GM12878 (cell line): ENCODE measurements at places on chromosomes 16 and 17.

- DNase-seq, result no peak
Measured at GRCh38 chr16:56614549-56614991, 6.2 kb downstream of the MT2A start.

- DNase-seq, result peak; percentile 91
Measured at GRCh38 chr17:43367737-43368242, 31.0 kb upstream of the ARL4D start.

- DNase-seq, result no peak
Measured at GRCh38 chr16:83933885-83934683, 19.0 kb upstream of the OSGIN1 start.

DNA sequence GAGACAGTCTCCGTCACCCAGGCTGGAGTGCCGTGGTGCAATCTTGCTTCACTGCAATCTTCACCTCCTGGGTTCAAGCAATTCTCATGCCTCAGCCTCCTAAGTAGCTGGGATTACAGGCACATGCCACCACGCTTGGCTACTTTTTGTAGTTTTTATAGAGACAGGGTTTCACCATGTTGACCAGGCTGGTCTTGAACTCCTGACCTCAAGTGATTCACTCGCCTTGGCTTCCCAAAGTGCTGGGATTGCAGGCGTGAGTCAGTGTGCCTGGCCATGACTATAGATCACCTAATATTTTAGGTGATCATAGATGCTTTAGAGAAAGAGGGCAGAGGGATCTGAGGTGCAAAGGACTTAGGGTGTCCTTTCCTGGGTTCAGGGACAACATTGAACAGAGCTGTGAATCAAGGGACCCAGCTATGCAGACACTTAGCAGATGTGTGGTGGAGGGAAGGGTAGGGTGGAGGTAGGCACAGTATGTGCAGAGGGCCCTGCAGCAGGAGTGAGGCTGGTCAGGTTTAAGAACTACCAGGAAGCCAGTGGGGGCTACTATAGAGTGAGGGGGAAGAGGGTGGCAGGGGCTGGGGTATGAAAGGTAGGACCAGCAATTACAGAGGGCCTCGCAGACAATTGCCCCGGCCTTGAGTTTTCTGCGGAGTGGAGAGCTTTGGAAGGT, 116.5 kb downstream of the CMIP start:
- DNase-seq, result no peak

GRCh38 chr17:77329741-77330531, 189.2 kb downstream of the SEC14L1 start:
- DNase-seq, result no peak

DNA sequence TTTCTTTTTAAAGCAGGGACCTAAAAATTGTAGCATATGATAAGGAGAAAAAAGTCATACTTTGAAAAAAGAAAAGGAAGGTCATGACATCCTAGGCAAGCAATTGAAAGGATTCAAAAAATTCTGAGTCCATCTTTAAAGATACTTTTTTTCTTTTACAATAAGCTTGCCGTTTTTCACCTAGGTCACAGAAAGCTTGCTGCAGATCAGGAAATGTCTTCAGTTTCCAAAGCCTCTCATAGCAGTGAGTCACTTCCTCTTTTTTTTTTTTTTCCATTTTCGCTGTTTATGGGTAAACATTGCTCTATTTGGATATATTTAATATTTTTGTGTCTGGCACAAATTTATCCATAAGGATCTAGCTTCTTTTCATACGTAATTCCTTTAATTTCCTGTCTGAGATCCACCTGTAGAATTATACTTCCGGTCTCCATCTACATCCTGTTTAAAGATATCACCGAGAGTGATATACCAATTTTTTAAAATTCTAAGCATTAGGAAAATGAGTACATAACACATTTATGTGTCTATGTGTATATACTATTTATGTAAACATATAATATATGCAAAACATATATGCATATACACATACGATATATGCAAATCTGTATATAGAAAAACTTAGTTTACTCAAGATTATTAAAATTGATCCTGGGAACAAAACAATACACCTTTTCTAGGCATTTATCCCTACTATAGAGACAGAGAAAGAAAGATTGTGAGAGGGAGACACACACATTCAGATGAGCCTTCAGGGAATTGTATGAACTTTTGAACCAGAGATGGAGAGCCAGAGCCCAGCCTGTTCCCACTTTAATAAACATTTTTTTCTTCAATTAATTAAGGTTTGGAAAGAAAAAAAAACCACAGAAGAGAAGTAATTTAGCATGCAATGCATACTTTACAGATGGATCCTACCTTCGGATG, 134.4 kb downstream of the SKAP1 start:
- peak; percentile 47 for DNase-seq

- DNase-seq, result no peak
Measured at GRCh38 chr17:59409336-59410048, 78.0 kb downstream of the YPEL2 start.

- DNase-seq, result no peak
Measured at GRCh38 chr17:80813318-80813717, 178.3 kb upstream of the CHMP6 start.

- DNase-seq, result no peak
Measured at GRCh38 chr16:31477220-31478216, 5.4 kb upstream of the SLC5A2 start.

DNA sequence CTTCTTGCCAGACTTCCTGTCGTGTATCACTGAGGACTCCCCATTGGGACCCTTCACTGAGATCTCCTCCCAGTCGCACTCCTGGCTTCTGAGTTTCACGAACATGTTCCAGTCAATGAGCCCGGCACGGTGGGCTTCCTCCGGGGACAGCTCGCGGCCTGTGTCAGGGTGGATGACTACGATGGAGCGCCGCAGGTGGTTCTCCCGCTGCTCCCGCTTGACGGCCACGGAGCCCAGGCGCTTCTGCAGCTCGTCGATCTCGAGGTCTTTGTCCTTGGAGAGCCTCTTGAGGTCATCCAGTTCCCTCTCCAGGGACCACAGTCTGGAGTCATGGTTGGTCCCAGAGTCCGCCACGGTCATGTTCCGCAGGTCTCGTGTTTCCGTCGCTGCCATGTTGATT, 36.2 kb downstream of the UBN1 start:
- DNase-seq, result no peak

- DNase-seq, result no peak
Measured at GRCh38 chr17:7884581-7885366, 3.8 kb upstream of the CHD3 start.

DNA sequence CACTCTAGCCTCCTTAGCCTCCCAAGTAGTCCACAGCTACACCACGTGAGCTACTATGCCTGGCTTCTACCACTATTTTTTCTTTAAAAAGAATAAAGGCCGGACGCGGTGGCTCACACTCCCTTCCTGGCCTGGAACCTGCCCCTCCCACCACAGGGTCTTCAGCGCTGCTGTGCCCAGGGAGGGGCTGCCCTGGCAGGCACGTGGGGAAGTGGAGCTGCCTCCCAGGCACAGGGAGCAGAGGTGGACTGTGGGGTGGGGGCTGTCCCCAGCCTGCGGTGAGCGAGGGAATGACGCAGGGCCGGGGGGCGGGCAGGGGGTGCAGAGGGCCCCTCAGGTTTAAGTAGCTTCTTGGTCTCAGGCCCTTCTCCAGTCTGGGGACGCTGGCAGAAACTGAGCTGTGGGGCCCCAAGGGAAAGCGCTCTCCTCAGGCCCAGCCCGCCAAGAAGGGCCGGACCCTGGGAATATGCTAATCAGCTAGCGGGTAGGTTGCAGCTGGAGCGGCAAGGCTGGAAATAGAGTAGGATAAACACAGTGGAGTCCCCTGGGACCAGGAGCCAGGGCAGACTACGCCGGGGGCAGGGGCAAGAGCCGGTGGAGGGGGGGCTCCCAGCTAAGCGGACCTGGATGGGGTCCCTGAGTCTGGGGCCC, 46.8 kb downstream of the TIMM22 start:
- DNase-seq, result no peak

DNA sequence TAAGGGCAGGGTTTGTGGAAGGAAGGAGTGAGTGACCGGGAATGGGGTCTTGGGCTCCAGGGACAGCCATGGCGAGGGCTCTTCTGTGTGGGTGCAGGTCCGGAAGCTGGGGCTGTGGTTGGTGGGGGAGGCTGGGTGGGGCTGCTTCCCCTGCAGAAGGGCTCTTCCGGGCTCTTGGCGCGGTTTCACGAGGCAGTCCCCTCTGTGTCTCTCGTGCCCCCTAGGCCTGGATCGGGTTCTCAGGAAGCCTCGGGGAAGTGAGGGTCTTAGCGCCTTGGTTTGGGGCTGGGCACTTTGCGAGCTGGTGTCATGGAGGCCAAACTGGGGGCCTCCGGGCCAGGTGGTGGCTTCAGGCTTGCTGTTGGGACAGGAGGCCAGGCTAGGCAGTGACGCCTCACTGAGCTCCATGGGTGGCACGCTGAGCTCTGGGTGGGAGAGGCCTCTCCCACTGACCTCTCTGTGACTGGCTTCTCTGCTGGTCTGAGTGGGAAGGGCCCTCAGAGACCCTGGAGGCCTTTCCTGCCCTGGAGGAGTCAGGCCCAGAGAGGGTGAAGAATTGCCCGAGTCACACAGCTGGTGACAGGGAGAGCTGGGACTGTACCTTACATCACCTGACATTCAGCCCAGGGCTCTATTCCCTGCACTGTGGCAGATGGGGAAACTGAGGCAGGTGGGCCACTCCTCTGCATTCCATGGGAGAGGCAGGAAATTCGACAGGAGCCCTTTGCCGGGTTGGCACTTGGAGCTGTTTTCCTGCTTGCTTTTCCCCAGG, 8.2 kb downstream of the ADCY7 start:
- DNase-seq, result no peak
